ENCODE measurements at places on chromosomes 12 and 14.

DNA sequence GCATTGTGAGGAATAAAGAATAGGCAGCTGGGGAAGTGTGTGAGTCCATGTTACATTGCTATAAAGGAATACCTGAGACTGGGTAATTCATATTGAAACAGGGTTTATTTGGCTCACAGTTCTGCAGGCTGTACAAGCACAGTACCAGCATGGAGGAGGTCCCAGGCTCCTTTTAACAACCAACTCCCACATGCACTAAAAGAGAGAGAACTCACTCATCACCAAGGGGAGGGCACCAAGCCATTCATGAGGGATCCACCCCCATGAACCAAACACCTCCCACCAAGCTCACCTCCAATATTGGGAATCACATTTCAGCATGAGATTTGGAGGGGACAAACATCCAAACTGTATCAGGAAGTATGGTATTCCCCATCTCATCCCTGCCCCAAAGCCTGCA lies 11.9 kb upstream of the DHRS4 start:
- DNase-seq, result no peak

DNA sequence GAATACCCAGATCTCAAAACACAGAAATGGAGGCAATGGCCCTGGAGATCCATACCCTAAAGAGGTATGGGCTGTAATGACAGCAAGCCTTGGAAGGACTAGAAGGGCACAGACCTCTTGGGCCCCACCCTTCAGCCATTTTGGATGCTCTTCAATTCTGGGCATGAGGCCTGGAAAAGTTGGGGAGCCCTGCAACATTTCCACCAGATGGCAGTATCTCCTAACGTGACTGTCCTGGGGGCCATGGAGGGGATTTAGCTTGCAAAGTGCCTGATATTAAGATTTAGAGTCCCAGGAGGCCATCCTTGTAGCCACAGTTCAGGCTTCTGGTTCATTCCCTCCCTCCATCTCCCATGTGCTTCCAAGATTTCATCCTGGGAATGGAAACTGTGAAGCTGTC lies 30.2 kb downstream of the KCNA5 start:
- no peak for DNase-seq

DNA sequence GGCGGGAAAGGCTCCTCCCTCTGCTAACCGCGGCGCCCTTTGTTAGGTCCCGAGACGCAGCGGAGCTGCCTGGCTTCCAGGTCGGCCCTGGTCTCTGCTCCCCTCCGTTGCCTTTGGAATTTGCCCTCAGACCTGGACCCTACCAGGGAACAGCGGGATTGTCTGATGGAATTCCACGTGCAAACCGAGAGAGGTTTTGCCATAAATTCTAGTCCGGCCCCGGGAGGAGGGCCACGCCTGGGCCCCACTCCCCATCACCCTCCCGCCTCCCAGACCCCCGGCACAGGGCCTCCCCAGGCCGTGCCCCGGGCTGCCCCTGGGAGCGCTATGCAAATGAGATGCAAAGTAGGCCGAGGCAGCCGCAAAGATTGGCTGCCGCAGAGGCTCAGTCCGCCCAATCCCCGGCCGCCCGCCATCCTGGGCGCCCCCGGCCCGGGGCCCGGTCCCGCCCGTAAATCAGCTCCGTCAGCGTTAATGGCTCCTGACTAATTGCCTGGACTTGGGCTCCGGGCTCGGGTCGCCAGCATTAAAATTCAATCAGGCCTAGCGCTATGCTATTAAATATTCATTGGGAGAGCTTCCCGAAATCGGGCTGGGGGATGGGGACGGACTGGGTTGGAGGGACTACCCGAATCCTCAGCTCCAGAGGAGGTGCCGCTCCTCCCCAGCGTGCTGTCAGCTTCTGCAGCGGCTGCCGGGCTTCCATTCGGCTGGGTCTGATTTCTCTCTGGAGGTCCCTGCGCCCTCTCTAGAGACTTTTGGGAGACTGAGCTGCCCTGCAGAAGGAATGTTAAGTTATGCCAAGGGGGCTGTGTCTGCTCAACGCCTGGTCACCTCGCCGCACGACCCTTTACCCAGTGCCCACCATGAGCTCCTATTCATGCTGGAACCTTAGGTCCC lies 15.7 kb upstream of the FIGNL2 start:
- no peak for DNase-seq

- no peak for DNase-seq
Observed at GRCh38 chr14:76861574-76862255, 35.5 kb downstream of the LRRC74A start.

DNA sequence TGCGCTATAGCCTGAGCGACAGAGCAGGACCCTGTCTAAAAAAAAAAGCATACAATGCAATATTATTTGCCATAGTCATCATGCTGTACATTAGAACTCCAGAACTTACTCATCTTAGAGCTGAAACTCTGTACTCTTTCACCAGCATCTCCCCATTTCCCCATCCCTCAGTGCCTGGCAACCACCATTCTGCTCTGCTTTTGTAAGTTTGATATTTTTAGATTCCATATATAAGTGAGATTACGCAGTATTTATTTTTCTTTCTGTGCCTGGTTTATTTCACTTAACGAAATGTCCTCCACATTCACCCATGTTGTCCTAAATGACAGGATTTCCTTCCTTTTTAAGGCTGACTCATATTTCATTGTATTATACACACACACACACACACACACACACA lies 121.8 kb downstream of the BBS10 start:
- DNase-seq, result no peak

GRCh38 chr14:52061390-52061789 lies 7.5 kb downstream of the NID2 start:
- DNase-seq, result no peak

DNA sequence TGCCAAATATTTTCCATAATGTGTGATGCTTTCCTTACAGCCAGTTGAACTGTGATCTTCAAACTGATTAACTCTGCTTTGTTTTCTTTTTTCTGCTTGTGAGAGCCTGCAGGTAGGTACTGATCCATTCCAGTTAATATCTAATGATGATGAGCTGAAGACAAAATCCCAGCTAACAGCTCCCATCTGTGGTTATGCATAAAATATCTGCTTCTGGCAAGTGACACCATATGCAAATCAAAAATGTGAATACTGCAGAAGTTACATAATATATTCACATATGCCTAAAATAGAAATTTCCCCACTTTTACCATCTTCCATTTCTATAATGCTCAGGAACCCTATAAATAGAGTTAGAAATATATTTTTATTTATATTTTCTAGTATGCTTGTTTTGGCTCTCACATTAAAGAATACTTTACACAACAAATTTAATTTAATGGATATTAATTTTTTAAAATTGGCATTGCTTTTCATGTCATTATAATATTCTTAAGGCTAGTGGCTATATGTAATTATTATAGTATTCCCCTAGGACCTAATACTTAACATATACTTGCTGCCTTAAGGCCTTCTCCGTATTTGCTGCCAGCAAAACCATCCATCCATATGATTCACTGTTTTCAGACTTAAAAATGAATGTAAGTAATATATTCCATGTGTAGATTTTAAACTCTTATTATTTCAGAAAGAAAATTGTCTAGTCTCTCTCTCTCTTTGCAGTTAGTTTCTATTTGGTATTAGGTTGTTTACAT lies 83.8 kb downstream of the CCER1 start:
- no peak for DNase-seq

DNA sequence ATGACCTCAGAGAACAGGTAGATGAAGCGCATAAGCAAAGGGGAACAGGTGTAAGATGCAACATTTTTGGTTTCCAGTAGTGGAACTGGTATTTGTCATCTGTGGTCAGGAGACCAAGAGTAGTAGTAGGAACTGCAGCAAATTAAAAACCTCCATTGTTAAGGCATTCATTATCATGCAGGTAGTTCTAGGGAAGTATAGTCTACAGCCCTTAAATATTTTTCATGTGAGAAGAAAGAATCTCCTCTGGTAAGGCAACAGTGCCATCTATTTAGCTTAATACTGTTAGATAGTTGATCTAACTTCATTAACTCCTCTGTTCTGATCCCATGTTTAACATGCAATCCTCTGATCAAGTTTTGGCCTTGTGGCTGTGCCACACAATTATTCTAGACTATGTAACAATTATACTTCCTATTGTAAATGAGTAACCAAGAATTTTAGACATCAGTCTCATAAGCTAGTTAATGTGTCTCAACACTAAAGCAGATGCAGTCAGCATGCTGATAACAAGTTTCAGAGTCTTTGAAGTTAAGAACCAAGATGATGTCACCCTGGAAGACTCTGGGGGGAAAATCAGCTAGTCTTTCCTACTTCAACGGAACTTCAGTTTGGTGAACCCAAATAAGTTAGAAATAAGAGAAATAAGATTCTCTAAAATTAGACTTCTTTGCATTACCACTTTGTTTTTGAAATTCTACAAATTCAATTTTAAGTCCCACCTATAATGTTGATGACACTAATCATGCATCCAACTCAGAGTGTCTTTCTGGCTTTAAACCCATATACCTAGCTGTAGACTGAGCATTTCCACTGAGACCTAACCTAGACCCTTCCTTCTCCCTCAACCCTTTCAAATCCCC lies 70.9 kb downstream of the STXBP6 start:
- no peak for DNase-seq

- DNase-seq, result no peak
Observed at GRCh38 chr12:122964439-122965257, 1.6 kb downstream of the ABCB9 start.

- no peak for DNase-seq
Observed at GRCh38 chr12:55718624-55719275, 1.4 kb upstream of the RDH5 start.

GRCh38 chr12:78121969-78122610 lies 291.4 kb downstream of the NAV3 start:
- DNase-seq, result no peak

DNA sequence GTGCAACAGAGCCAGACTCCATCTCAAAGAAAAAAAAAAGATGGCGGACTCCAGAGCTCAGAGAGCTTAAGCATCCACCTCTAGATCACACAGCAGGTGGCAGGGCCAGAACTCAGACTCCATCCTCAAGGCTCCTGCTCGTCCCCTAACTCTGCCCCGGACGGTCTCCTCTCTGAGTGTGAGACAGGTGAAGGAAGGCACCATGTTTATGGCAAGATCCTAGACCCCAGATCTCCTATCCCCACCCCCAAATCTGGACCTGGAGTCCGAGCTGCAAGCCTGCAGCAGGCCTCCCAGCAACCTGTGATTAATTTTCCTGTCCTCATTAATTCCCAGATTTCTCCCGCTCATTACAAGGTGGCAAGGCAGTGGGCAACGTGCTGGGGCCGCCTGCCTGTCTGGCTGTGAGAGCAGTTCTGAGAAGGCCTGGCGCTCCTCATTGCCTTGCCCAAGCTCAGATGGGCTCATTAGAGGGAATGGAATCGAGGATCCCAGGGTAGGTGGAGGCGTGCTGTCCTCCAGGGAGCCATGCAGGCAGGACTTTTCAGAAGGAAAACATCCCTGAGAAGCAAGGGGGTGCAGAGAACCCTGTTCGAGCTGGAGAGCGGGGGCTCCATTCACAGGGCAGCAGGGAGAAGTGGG lies 296.6 kb upstream of the RTL1 start:
- DNase-seq, result no peak

GRCh38 chr12:2402073-2402579 lies 349.3 kb downstream of the CACNA1C start:
- no peak for DNase-seq

- no peak for DNase-seq
Observed at GRCh38 chr12:82698708-82699564, 12.2 kb downstream of the TMTC2 start.

DNA sequence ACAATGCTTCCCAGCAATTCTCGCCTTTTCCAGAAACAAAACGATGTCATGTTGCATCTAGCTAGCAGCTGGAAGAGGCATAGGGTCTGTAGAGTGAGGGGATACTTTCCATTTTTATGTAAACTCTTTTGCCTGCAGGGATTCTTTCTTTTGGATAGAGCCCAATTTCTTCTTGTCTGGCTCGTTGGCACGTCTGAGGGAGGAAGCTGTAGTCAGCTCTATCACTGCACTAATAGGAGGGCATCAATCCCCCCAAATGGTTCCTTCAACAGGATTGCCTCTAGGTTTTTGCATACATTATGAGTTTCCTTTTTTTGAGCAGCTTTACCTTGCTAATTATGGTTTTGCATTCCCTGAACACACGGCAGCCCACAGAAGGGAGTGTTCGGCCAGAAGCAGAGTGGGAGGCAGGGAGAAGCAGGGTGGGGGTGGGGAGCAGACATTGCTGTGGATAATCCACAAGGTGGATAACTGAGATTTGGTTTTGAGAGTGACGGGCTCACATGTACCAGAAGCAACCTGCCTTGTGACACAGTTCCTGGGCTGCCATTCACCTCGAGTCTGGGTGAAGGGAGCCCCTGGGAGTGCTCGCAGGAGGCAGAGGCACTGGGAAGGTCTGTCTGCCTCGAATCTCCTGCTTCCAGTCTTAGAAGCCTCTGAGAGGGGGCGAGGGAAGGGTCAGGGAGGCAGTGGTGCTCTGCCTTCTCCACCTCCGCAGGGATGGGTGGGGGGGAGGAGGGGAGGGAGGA lies 24.5 kb downstream of the LRTM2 start:
- no peak for DNase-seq

DNA sequence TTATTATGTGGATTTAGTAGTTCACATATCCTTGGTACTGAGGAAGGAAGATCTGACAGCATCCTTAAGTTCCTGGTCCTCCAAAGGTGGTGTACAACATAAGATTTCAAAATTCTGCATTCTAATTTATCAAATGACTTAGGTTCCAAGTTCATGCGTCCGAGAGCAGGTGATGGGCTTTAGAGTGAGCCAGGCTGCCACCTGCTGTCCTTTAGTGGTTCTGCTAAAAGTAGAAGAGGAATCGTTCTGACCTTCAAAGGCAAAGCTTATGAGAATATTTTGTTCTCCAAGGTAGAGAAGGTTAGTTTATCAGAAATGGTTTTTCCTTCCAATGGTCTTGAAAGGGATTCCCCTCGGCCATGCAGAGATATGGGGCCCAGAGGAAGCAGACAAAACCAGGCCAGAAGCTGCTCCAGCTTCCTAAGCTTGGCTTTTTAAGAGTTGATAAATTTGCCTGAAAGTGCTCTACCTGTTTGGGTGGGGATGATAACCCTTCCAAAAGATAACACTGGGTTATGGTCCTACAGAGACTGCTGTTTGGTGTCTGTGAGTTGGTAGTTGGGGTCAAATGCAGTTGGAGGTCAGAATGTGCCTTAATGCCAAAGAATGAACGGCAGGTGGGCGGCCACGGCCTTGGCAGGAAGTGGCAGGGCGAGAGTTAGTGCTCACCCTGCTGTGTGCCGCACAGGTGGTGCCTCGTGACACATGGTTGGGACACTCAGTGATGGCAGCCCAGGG lies 29.1 kb upstream of the LRTM2 start:
- peak; percentile 79 for DNase-seq

DNA sequence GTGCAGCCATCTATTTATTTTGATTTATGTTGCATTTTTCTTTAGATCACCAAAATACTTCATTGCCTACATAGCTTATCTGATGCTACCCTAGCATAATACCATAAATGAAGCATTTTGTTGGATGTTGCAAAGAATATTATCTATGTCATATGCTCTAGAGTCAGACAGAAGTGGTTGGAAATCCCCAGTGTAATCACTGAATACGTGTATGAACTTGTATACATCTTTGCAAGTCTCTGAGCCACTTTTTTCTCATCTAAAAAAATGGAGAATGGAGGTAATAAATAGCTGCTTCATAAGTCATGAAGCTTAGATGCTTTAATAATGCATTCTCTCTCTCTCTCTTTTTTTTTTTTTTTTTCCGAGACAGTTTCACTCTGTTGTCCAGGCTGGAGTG lies 18.5 kb downstream of the EVL start:
- no peak for DNase-seq

GRCh38 chr14:76876076-76876475 lies 49.9 kb downstream of the LRRC74A start:
- peak; percentile 95 for DNase-seq
